ENCODE measurements at places on chromosomes 1 and 21. TPM values are rescaled to one million over a fixed set of nuclear protein-coding genes. Genes with fewer than 3 reads are reported as not detected.

The PLPPR5 gene
- 2.7 TPM for total RNA-seq

The SGIP1 gene
- total RNA-seq: not detected

The ARTN gene
- total RNA-seq: 35.5 TPM

DNA sequence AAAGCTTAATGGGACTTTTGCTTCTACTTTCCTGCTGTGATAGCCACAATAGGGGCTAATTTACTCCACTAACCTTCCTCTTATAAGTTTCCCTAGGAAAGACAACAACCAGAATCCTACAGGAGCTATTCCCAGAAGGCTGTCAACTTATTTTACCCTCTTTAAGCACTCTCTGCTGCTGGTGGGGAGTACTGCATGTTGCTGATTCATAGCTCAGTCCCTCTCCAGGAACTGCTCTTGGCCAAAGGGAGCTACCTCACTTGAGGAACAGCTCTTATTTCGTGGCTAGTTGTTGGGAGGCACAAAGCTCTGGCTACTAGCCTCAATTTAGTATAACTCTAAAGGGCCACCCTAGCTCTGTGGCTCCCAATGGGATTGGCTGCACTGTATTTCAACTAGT, 37.2 kb downstream of the ADSS2 start:
- H3K4me3 ChIP-seq: no peak overlapping the region
- H3K36me3 ChIP-seq: peaks cover 80% of the 10 kb centered on the region
- peak; percentile 50 for DNase-seq
- peaks cover 16% of the 10 kb centered on the region for H3K4me1 ChIP-seq

The CLIC6 gene
- not detected for total RNA-seq

The ZMYND12 gene
- total RNA-seq: not detected

DNA sequence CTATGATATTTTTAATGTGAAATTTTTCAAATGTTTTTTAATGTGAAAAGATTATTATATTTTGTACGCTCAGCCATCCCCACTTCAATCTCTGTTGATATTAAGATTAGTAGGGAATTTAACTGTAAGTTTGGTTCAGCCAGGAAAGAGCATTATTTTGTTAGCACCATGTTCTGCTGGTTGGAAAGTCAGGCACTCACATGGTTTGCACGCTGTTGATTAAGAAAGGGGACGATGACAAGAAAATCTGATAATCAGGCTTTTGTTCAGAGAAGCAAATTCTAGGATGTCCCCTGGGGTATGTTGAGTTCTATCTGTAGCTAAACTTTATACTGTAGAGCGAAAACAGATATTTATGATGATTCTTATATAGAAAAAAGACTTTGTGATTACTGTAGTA, 115.1 kb downstream of the OSBPL9 start:
- H3K27ac ChIP-seq: no peak overlapping the region
- no peaks in the 10 kb centered on the region for H3K27me3 ChIP-seq
- H3K36me3 ChIP-seq: no peaks in the 10 kb centered on the region
- DNase-seq: no peak

GRCh38 chr1:108575375-108575774, 15.5 kb downstream of the EEIG2 start:
- no peaks in the 10 kb centered on the region for H3K4me1 ChIP-seq
- H3K27me3 ChIP-seq: no peaks in the 10 kb centered on the region
- H3K36me3 ChIP-seq: no peaks in the 10 kb centered on the region
- H3K27ac ChIP-seq: no peak overlapping the region
- H3K4me3 ChIP-seq: no peak overlapping the region

- no peaks in the 10 kb centered on the region for H3K4me1 ChIP-seq
- no peaks in the 10 kb centered on the region for H3K27me3 ChIP-seq
- no peak for DNase-seq
Measured at GRCh38 chr1:27275696-27276095, 41.3 kb downstream of the WDTC1 start.

- H3K36me3 ChIP-seq: no peaks in the 10 kb centered on the region
- peak; percentile 45 for DNase-seq
- peaks cover 7% of the 10 kb centered on the region for H3K4me1 ChIP-seq
- H3K27me3 ChIP-seq: no peaks in the 10 kb centered on the region
Measured at GRCh38 chr1:23984417-23985186, 4.5 kb upstream of the SRSF10 start.

- H3K4me3 ChIP-seq: no peak overlapping the region
- H3K4me1 ChIP-seq: no peaks in the 10 kb centered on the region
- peaks cover 8% of the 10 kb centered on the region for H3K27me3 ChIP-seq
- no peaks in the 10 kb centered on the region for H3K36me3 ChIP-seq
- H3K27ac ChIP-seq: no peak overlapping the region
Measured at GRCh38 chr1:81209461-81209860, 591.3 kb upstream of the ADGRL2 start.

DNA sequence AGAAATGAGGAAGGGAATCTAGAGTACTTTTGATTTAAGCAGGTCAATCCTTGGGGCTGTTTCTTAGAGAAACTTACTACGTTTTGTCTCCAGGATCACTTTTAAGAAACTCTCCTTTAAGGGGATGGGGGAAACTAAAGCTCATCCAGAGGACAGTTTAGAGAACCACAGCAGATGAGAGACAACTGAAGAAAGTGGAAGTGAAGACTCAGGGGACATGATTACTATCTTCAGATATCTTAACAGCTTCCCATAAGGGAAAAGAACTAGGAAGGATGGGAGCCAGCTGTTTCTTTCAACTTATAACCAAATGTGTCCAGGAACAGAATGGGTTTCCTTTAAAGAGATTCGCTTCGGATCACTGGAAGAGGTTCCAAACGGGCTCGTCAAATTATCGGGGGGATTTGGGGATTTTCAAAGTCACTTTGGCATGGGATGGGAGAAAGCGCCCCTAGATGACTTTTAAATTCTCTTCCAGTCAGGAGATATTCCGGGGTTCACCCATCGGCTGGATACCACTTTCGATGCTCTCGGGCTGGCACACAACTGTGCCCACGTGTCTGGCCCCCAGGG, 1.2 kb downstream of the SCMH1 start:
- no peaks in the 10 kb centered on the region for H3K36me3 ChIP-seq
- peak overlapping the region; percentile 73 for H3K4me3 ChIP-seq
- H3K27me3 ChIP-seq: no peaks in the 10 kb centered on the region
- peak; percentile 8 for DNase-seq
- H3K27ac ChIP-seq: peak overlapping the region; percentile 44

GRCh38 chr1:179493323-179493722, 82.4 kb downstream of the NPHS2 start:
- no peak overlapping the region for H3K4me3 ChIP-seq
- no peak for DNase-seq
- no peaks in the 10 kb centered on the region for H3K4me1 ChIP-seq

GRCh38 chr21:36719614-36720013, 20.7 kb downstream of the SIM2 start:
- no peaks in the 10 kb centered on the region for H3K27me3 ChIP-seq
- H3K4me1 ChIP-seq: peaks cover 14% of the 10 kb centered on the region
- H3K27ac ChIP-seq: peak overlapping the region; percentile 83
- no peak overlapping the region for H3K4me3 ChIP-seq

- H3K4me3 ChIP-seq: no peak overlapping the region
- peaks cover 7% of the 10 kb centered on the region for H3K4me1 ChIP-seq
- no peak overlapping the region for H3K27ac ChIP-seq
- DNase-seq: no peak
- H3K27me3 ChIP-seq: no peaks in the 10 kb centered on the region
Measured at GRCh38 chr21:41480086-41480690, 27.8 kb downstream of the TMPRSS2 start.

GRCh38 chr1:191284175-191284574, 806.5 kb upstream of the BRINP3 start:
- no peak overlapping the region for H3K4me3 ChIP-seq
- no peaks in the 10 kb centered on the region for H3K36me3 ChIP-seq

GRCh38 chr1:25425098-25426085, 4.8 kb upstream of the RHCE start:
- H3K36me3 ChIP-seq: no peaks in the 10 kb centered on the region
- peak; percentile 80 for DNase-seq
- peaks cover 15% of the 10 kb centered on the region for H3K4me1 ChIP-seq
- H3K27ac ChIP-seq: peak overlapping the region; percentile 51
- no peaks in the 10 kb centered on the region for H3K27me3 ChIP-seq
- no peak overlapping the region for H3K4me3 ChIP-seq

DNA sequence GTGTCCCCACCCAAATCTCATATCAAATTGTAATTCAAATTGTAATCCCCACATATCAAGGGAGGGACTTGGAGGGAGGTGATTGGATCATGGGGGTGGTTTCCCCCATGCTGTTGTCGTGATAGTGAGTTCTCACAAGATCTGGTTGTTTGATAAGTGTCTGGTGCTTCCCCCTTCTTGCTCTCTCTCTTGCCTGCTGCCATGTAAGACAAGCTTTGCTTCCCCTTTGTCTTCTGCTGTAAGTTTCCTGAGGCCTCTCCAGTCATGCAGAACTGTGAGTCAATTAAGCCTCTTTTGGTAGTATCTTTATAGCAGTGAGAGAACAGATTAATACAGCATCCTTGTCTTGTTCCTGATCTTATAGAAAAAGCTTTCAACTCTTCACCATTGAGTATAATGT, 6.5 kb upstream of the LRRC39 start:
- H3K27ac ChIP-seq: no peak overlapping the region
- no peak for DNase-seq
- H3K4me3 ChIP-seq: no peak overlapping the region
- no peaks in the 10 kb centered on the region for H3K36me3 ChIP-seq
- no peaks in the 10 kb centered on the region for H3K4me1 ChIP-seq

DNA sequence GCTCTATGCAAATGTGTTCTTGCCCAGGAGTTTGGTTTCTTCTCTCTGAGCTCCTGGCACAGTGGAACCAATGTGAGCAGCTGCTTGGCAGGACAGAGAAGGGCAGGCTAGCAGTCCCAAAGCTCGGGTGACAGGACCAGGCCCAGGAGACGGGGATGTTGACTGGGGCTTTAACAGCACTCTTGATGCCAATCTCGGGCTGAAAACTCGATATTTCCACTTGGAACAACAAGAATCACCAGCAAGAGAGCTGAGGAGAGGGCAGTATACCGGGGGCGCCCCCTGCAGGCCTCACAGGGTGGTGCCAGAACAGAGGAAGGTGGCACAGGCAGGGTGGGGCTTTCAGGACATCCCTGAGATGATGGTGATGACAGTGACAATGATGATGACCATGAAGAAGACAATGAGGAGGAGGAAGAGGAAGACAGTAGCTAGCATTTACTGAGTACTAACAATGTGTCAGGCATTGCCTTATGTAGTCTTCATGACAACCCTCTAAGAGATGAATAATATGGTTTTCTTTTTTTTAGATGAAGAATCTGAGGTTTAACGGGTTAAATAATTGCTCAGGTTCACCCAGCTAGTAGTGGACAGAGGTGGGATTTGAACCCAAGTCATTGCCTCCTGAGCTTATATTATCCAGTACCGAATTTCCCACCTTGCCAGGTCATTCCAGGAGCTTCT, 2.7 kb upstream of the KCNJ9 start:
- no peaks in the 10 kb centered on the region for H3K36me3 ChIP-seq
- DNase-seq: peak; percentile 59
- peaks cover 6% of the 10 kb centered on the region for H3K4me1 ChIP-seq
- no peak overlapping the region for H3K27ac ChIP-seq
- no peak overlapping the region for H3K4me3 ChIP-seq

The CLK2 gene
- 49.9 TPM for total RNA-seq

The PLXNA2 gene
- total RNA-seq: 16.2 TPM

- no peak for DNase-seq
- H3K4me1 ChIP-seq: no peaks in the 10 kb centered on the region
- no peaks in the 10 kb centered on the region for H3K36me3 ChIP-seq
- H3K27ac ChIP-seq: no peak overlapping the region
Measured at GRCh38 chr1:173294843-173295242, 87.7 kb upstream of the TNFSF4 start.

The ENAH gene
- 101 TPM for total RNA-seq

GRCh38 chr1:155989242-155990004, 11.1 kb upstream of the ARHGEF2 start:
- H3K4me3 ChIP-seq: no peak overlapping the region
- no peaks in the 10 kb centered on the region for H3K4me1 ChIP-seq
- no peaks in the 10 kb centered on the region for H3K36me3 ChIP-seq
- H3K27me3 ChIP-seq: no peaks in the 10 kb centered on the region
- peak; percentile 88 for DNase-seq

The OR2L8 gene
- total RNA-seq: not detected

DNA sequence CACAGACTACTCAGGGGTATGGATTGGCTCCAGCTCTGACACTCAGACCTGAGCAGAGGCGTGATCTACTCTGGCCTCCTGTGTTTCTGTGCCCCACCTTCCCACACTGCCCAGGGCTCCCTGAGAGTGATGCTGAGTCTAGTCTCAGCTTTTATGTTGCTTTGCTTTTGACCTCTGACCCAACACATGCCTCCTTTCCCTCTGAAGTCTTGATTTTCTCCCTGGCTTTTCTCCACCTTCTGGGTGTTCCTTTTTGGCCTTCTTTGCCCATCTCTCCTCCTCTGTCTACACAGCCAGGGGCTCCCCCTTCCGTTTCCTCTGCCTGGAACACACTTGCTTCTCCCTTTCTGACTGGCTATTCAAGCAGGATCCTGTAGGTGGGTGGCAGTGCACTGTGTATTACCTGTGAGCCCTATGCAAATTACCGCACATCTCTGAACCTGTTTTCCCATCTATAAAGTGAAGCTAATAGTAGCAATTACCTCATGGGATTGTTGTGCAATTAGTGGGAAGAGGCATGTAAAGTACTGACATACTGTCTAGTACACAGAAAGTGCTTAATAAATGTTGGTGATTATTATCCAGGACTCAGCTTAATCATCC, 13.7 kb upstream of the MEX3A start:
- no peaks in the 10 kb centered on the region for H3K27me3 ChIP-seq
- H3K4me3 ChIP-seq: no peak overlapping the region
- DNase-seq: no peak
- peaks cover 40% of the 10 kb centered on the region for H3K4me1 ChIP-seq

The KIAA1614 gene
- total RNA-seq: not detected

The FOXD3 gene
- 0.17 TPM for total RNA-seq

GRCh38 chr1:41354956-41355355, 6.3 kb upstream of the FOXO6 start:
- no peaks in the 10 kb centered on the region for H3K27me3 ChIP-seq
- no peaks in the 10 kb centered on the region for H3K36me3 ChIP-seq
- H3K4me3 ChIP-seq: no peak overlapping the region
- no peak overlapping the region for H3K27ac ChIP-seq
- H3K4me1 ChIP-seq: peaks cover 15% of the 10 kb centered on the region

DNA sequence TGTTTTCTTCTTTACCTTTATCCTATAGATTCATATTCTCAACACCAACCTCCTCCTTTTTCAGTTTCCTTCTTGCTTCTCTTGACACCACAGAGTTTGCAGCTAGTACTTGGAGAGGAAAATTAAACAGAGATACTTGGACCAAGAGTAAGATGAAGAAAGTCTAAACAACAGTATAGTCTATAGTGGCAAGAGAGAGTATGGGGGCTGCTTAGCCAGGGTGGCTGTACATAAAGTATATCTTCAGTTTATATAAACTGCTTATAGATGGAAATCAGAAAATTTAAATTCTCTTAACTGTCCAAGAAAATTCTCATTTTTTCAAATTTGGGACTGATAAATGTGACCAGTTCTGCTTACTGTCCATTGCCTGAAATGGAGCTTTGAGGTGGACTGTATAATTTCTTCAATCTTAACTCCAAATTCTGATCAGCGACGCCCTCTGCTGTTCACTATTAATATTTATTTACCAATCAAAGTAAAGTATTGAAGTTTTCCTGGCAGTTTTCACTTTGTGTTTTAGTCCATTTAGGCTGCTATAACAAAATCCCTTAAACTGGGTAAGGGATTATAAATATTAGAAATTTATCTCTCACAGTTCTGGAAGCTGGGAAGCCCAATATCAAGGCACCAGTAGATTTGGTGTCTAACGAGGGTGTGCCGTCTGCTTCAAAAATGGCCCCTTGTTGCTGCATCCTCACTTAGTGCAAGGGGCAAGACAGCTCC, 14.8 kb upstream of the METTL18 start:
- peaks cover 8% of the 10 kb centered on the region for H3K4me1 ChIP-seq
- H3K27me3 ChIP-seq: no peaks in the 10 kb centered on the region
- no peak overlapping the region for H3K4me3 ChIP-seq
- peak; percentile 74 for DNase-seq

Data from PC-3 (cell line).